Heart left ventricle (tissue), 16 donors: ENCODE measurements at places on chromosomes 5 and 9.

DNA sequence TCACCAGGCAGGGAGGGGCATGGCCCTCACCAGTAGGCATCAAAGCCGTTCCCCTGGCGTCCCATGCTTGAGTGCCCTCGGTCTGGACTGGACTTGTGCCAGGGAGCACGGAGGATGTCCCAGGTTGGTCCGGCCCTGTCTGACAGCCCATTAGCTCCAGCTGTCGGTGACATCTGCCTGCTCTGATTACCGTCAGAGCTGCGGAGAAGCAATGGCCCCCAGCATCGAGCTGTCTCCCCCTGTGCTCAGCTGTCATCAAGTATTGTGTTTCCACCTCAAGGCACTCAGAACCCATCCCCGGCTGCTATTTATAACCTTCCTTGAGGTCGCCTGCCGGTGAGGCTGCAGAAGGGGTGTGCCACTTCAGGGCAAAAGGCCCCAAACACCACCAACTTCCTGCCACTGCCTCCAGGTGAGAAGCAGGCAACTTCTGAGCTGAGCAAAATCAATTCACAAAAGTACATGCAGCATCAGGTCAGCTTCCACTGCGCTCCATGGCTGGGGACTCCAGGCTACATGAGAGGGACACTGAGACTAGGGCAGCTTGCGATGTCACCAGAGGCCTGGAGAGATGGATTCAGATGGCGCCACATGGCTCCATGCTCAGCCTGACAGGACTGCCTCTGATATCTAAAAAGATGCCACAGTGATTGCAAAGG lies 142.7 kb downstream of the C5orf15 start:
- DNase-seq = no peak

- DNase-seq = no peak
These were observed 4.9 kb downstream of the SHOC1 start for GRCh38 chr9:111789881-111790280.

DNA sequence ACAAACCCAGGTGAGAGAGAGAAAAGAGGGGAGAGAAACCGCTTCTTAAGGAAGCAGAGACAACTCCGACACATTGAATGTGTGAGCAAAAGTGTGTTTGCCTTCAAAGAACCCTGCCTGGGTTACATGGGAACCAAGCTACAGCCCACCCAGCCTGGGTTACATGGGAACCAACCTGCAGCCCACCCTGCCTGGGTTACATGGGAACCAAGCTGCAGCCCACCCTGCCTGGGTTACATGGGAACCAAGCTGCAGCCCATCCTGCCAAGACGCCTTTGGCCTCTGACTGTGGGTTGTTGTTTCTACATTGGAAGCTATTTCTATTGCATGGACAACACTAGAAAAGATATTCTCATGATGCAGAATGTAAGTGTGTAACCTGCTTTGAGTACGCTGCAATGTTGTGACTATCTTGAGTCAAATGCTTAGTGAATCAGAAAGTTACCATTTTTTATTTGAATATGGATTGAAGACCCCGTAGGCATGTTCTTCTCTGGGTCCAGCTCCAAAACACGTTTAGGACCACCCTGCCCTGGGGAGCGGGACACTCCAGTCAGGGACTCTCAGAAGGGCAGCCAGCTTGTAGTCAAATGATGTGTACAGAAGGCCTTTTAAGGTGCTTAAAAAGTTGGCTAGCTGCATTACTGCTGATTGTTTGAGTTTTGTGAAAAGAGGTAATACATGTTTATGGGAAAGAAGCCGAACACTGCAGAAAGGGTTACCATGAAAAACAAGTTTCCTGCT lies 39.1 kb upstream of the UNC5A start:
- no peak for DNase-seq

DNA sequence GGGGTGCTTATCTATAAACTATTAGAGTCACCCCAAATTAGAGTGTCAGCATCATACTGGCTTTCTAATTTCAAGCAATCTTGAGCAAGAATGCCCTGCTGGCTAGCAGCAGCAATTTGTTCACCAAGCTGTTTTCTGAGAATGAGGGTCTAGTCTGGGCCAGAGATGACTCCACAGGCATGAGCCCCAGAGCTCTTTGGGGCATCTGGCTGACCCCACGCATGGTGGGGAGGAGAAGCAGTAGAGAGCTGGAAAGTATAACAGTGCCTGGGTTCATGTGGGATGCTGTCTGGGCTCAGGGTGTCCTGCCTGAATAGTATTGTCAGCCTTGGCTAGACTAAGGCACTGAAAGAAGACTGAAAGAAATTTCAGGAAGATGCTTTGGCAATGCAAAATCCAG lies 64.9 kb downstream of the C6 start:
- DNase-seq = no peak

GRCh38 chr5:11383506-11384095 lies 520.6 kb downstream of the CTNND2 start:
- no peak for DNase-seq

DNA sequence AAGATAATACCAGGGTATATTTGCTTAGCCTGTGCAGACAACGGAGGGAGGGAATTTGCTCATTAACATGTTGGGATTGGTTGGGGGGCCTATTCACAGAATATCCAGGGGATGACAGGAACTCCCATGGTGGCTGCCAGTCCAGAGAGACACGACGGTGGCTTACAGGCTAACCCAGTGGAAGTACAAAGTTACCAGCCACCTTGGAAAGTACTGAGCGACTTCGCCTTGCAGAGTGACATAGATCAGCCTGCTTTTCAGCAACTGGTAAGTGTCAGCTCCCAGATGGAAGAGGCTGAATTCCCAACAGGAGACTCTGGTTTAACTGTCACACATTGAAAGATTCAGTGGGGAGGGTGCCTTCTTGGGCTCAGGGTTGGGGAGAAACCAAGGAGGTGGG lies 7.9 kb downstream of the ISL1 start:
- no peak for DNase-seq

- DNase-seq = no peak
These were observed 111.9 kb downstream of the FEM1C start for GRCh38 chr5:115432691-115433090.

- DNase-seq = no peak
These were observed 353 bp upstream of the PDGFRB start for GRCh38 chr5:150156027-150156368.

- DNase-seq = no peak
These were observed 80.2 kb downstream of the PIK3R1 start for GRCh38 chr5:68295772-68296171.

DNA sequence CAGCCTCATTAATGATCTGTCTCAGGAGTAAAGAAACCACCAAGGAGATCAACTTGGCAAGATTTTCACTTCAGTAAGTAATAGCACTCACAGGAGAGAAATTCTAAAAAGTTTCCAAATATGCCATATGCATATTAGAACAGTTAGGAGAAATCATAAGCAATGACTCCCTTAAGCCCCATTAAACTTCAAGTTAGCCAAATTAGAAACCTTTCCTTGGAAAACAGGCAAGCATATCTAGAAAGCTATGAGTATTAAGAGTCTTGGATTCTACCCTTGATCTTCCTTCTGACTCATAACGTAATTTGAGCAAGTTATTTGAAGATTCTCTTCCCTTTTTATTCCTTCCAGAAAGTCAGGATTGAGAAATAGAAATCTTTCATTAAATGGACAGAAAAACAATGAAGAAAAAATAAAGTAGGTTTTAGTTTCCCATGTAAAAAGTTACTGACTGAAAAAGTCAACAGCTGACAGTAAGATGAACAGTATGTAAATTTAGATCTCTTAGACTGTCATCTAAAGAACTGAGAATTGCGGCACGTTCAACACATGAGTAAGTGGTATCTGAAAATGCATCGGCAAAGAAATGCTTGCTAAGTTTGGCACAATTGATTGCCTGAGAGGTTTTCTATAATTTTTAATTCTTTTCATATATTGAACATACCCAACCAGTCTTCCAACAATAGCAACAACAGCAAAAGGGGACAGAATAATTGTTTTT lies 565.7 kb upstream of the FTMT start:
- DNase-seq = no peak

GRCh38 chr5:136518174-136518573 lies 152.8 kb upstream of the TRPC7 start:
- no peak for DNase-seq

- no peak for DNase-seq
These were observed 4.3 kb upstream of the SLC6A18 start for GRCh38 chr5:1220831-1221230.

- DNase-seq = no peak
These were observed 25.4 kb upstream of the SNX18 start for GRCh38 chr5:54492178-54492577.

DNA sequence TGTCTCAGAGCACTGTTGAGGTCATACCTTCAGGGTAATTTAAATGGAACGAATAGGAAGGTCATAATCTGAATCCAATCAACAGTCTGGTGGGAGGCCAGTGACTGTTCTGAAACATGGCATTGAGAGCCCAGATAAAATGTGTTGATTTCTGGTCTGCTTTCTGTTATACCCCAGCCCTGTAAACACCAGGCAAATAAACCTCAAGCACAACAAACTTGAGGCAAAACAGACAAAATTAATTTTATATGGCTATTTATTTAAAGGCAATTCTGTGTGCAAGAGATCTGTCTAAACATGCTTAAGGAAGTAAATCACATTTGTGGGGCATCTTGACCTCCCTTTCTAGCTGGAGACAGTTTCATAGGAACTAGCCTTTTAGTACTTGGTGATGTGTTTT lies 140.9 kb upstream of the SPEF2 start:
- no peak for DNase-seq

GRCh38 chr5:69213513-69214215 lies 21.0 kb upstream of the CDK7 start:
- no peak for DNase-seq

- DNase-seq = no peak
These were observed 884.9 kb upstream of the WWC1 start for GRCh38 chr5:167406513-167406912.

DNA sequence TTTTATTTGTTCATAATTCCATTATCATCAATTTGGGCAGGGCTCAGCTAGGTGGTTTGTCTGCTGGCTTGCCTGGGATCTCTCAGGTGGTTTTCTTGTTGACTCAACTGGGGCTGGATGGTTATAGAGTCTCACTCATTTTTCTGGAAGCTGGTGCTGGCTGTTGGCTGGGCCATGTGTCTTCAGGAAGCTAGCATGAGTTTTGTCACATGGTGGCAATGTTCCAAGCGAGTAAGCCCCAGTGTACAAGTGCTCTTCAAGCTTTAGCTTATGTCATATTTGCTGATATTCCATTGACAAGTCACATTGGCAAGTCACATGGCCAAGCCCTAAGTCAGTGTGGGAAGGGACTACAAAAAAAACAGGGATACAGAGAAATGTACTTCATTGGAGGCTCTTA lies 2.3 kb upstream of the RASEF start:
- no peak for DNase-seq

DNA sequence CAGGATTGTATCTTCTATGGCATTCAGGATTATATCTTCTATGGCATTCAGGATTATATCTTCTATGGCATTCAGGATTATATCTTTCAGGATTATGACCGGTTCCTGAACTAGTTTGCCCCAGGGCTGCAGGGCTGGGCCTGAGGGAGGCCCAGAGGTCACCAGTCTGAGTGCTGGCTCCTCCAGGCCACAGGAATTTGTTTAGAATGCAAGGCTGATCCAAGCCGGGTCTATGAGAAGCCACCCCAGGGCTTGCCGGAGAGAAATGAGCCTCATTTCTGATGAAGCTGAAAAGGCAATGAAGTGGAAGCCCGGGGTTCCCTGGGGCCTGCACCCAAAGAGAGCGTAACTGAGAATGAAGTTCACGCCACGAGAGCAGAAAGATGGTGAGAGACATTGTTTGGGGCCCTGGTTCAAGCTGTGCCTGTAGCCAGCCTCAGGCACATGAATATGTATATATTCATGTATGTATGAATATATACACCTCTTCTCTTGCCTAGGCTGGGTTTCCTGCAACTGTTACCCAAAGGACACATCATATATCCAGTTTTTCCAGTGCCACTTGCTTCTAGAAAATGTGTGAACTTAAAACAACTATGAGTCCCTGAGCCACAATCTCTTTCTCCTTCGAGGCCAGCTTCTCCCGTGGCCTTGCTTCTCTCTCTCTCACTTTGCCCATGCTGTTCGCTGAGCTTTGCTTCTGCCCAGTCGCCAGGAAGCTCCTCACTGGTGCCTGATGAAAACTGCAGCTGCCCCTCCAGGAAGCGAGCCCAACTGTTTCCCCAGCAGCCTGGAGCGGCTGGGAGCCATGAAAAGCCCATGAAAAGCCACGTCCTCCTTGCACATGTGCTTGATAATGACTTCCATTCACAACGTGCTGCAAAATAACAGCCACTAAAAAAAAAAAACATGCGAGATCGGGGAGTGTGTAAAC lies 62.3 kb downstream of the GTF3C4 start:
- no peak for DNase-seq

DNA sequence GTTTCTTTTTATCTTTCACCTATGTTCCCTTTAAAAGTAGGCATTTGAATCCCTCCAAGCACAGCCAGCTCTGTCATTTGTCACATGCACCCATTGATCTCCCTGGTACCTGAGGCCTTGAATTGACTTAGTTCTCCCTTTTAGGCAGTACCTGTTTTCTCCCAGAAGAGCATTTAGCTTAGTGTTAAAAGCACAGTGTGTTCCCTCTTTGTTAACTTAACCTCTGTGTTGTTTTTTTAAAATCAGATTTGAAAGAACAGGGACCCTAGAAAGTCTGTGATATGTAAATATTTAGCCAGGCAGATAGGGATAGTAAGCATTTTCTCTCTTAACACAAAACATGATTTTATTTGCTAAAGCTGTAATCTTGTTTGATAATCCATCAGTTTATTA lies 113.8 kb upstream of the SPATA31D4 start:
- no peak for DNase-seq

- no peak for DNase-seq
These were observed 108.1 kb downstream of the JAKMIP2 start for GRCh38 chr5:147674411-147674810.
